H9 (cell line): ENCODE measurements at places on chromosomes 3 and 15.

- DNase-seq, result no peak
Observed at GRCh38 chr15:39388118-39388517, 192.8 kb upstream of the THBS1 start.

DNA sequence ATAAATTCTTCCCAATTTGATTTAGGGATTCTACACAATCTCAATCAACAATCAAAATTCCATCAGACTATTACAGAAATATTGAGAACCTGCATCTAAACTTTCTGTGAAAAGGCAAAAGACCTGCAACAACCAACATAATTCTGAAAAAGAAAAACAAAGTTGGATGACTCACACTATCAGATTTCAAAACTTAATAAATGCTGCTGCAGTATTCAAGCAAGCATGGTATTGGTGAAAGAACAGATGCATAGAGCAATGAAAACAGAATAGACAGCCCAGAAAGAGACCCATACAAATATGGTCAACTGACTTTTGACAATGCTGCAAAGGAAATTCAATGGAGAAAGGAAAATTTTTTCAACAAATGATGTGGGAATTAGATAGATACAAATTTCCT is 477.1 kb upstream of the NR2F2 start:
- DNase-seq, result no peak

DNA sequence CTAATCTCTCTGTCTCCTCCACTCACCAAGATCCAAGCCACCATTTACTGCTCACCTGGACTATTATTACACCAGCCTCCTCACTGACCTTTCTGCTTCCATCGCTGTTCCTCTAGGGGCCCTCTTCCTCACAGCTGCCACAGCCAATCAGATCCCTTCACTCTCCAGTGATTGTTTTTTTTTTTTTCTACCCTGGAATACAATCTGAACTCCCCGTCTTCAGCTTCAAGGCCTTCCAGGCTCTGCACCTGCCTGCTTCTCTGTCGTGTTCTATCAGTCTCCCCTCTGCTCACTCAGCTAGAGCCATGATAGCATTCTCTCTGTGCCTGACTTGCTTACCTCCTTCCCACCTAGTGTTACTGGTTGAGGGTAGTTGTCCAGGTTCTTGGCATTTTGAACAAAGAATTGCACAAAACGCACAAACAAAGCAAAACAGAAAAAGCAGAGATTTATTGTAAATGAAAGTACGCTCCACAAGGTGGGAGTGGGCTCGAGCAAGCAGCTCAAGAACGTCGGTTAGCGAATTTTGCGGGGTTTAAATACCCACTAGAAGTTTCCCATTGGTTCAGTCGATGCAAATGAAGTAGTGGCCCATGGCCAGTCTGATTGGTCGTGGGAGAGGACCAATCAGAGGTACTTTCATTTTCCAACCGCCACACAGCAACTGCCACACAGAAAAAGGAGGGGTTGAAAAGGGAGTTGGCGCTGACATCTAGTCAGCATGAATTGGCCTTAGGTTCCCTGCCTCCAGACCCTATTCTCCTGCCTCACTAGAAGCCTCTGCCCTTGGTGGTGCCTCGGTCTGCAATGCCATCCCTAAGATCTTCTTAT is 188.9 kb downstream of the TLE3 start:
- no peak for DNase-seq

DNA sequence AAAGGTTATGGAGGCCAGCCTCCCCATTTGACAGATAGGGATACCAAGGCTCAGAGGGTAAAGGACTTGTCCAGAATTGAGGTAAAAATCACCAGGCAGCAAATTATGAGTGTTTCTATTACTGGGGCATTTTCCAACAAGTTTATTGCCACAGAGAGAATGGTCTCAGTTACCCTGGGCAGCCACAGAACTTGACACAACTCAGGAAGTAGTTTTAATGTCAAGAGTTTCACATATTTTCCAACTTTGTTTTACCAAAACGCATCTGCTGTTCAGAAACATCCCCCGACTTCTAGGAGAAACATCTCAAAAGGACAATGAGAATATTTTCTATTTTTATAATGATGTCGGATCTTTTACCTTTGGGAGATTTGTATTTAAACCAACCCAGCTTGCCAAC is 107.5 kb upstream of the MRPS22 start:
- no peak for DNase-seq

DNA sequence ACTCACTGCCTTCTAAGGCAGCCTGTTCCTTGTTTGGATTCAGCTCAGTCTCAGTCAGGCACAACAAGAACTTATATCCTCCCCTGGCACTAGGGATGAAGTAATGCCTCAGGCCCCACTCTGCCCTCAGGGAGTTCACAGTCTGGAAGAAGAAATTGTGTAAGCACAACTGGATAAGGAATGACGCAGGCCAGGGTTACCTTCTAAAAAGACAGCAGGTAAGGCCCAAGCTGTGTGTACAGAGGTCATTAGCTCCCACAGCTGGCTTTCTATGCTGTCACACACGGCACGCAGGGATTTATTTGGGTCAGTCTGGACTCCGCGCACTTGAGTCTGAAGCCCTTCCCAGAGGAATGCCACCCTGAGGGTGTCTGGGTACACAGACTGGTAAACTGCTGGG is 82.9 kb downstream of the IQSEC1 start:
- no peak for DNase-seq

GRCh38 chr3:39744746-39745145 is 64.7 kb upstream of the MYRIP start:
- DNase-seq, result no peak

GRCh38 chr3:69458803-69459365 is 73.0 kb upstream of the FRMD4B start:
- DNase-seq, result no peak

DNA sequence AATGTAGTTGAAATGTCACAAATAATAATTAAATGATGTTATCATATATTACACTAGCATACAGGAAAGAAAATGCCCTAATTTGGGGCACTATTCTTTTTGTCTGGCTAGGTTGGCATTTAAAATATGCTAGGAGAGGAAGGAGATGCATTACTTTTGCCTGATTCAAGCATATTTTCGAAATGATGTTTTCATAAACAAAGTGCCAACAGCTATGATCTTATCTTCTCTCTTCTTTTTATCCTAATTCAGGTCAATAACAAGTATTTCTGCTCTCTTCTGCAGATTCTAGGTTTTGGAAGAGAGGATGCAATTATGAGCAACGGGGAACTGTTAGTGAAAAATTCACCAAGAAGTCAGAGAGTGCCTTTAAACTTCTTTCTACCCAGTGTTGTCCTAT is 55.8 kb upstream of the NR2F2 start:
- no peak for DNase-seq

DNA sequence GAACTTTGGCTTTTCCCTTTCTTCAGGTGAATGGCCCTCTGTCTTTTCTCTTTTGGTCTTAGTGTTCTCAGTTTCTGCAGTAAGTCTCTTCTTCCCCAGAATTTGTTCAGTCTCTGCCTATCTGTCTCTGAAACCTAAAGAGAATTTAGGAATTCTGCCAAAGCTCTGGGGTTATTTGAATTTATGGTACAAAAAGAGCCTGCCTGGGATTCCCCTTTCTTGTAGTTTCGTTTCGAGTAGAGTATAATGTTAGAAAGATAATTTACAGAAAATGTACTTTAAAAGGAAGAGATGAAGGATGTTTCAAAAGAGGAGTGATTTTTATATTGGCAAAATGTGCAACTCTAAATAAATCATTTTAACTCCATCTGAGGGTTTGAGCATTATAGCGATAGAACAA is 247.4 kb upstream of the SATB1 start:
- no peak for DNase-seq

- DNase-seq, result no peak
Observed at GRCh38 chr3:112751061-112751460, 95.6 kb downstream of the CD200R1L start.

DNA sequence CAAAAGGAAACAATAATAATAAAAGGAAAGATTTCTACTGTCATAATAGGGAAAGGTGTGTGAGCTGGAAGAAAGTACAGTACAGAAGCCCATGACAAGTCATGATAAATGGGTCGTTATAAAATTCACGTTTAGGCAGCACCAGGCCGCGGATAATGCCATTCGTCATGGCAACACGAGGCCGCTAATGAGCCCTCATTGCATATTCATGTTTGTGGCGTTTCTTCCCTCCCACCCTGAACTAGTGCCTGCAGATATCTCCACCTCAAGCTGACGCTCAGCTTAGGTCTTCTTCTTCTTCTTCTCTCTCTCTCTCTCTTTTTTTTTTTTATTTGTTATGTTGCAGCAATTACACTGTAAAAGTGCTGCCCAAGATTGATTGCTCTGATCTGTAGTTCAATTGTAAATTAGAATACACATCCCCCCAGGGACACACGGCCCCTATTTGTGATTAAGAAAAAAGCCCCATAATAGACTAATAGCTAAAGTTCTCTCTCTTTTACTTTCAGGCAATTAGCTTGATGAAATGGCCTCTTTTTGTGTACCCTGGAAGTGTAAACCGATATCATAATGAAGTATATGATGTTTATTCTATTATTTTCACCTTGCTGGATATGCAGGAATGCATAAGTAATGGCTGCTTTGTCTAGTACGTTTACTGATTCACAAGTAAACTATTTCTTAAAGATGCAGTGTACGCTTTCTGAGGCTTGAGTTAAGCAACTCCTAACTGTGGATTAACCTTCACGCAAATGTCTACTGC is 61.9 kb upstream of the NR2F2 start:
- DNase-seq, result no peak

DNA sequence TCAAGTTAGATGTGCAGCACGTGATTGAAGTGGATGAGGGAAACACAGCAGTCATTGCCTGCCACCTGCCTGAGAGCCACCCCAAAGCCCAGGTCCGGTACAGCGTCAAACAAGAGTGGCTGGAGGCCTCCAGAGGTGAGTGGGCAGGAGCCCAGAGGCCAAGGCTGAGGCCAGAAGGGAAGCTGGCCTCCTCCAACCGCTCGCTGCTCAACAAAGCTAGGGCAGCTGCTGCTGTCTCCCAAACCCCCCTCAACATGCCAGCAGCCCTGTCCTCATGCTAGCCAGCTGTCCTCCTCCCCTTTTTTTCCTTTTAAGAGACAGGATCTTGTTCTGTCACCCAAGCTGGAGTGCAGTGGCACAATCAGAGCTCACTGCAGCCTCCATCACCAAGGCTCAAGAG is 57.0 kb downstream of the BOC start:
- no peak for DNase-seq

DNA sequence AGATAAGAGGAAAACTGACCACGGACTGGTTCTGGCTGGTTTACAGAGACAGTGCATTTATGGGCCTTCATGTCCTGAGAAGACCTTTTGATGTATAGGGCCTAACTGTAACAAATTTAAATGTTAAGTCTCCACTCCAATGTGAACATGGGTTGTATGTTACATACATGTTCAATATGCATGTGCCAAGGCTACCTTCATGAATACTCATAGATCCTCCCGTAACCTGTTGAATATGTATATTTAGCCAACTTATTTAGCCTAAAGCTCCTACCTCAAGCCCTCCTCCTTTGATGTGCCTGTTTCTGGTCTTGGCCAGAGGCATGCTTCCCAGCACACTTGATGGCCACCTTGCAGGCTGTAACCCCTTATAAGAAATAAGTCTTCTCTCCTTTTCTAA is at the start of gene OR5H2:
TSS of gene OR5H2 (plus strand) at position 301 of the 400 bp plus-strand sequence. CDS start 398 bp downstream, outside the sequence.
- DNase-seq, result no peak

GRCh38 chr3:14891135-14892132 is 55.9 kb upstream of the NR2C2 start:
- DNase-seq, result no peak

DNA sequence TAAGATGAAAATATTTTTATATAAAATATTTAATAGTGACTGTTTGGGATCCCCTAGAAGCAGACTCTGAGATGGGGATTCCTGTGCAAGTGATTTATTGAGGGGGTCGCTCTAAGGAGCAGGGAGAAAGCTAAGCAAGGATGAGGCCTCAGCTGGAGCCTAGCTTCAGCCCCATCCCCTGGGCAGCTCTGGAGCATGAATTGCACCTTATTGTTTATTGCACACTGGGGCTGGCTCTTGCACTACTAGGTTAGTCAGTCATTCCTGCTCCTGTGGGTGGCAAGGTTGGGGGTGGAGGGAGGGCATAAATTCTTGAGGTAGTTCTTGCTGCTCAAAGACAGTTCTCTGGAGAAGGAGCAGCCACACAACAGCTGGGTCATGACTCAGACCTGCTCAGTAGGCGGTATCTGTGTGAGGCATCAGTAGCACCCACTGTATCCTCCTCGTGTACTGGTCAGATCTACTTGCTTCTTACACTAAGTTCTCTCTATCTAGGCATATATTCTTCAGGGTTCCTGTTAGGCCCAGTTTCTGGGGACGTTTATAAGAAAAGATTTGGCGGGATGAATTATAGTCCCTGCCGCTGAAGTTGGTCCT is 27.2 kb upstream of the TNFSF10 start:
- DNase-seq, result no peak

GRCh38 chr3:156581033-156581432 is 26.1 kb upstream of the SSR3 start:
- DNase-seq, result no peak

DNA sequence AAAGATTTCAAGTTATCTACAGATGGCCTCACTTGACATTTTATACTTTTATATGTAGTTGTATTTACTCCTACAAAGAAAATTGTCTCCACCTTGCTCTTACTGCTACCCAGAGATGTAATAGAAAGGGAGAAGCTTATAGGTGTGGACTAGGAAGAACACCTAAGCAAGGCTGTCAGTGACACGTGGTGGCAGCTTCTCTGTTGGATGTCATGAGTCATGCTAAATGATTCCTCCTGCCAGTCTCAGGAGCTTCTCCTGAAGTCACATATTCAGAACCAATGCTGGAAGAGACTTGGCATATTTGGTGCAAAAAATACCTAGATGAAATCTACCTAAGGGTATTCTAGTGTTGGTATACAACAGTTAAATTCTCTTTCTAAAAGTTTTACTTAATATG is 184.7 kb downstream of the LRRC3B start:
- DNase-seq, result no peak

DNA sequence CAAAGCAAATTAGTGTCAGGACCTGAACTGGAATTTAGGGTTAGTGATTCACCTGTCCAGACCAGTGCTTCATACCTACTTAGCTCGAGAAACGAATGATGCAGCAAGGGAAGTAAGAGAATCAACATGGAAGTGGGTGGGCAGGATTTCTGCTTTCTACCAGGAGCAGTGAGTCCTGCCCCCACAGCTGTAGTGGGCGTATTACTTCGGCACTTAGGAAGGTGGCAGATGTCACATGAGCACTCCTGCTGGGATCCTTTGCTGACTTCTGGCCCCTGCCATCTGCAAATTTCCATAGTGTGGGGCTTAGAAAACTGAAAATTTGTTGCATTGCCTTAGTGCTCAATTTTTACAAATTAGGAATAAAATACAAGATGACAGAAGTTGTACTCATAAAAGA is 31.2 kb downstream of the RYR3 start:
- no peak for DNase-seq
